ENCODE measurements at places on chromosomes 5 and 9.

- DNase-seq: peak; percentile 19
Observed at GRCh38 chr5:66164044-66164790, 20.1 kb downstream of the SREK1 start.

- no peak for DNase-seq
Observed at GRCh38 chr9:92119586-92119985, 4.4 kb upstream of the SPTLC1 start.

- DNase-seq: no peak
Observed at GRCh38 chr9:137270929-137271695, 6.4 kb upstream of the TOR4A start.

DNA sequence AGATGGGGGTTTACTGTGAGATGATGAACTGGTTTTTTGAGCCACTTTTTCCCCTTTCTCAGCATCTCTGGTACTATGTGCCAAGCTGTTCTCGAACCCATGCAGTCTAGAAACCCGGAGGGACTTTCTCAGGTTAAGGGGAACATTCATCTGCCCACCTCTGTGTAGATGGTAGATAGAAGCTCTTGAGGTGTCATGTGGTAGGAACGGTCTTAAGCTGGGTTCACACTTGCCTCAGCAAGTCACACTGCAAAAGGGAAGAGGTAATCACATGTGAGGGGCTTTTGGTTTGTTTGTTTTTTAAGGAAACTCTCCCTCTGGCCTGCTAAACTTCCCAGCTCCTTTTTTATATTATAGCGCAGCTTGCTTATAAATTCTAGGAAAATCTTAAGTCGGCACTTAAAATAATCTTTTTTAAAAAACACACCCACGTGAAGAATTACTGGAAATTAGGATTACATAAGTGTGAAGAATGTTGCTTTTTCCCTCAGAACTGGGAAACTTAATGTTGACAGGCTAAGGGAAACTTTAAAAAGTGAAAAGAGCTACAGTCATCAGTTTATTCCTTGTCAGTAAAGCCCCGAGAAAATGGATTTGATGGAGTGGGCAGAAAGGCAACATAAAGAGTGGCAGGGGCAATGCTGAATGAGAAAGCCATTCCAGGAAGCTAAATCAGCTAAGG lies 430.3 kb downstream of the ARHGEF28 start:
- DNase-seq: no peak

- no peak for DNase-seq
Observed at GRCh38 chr5:88518131-88519016, 249.7 kb upstream of the TMEM161B start.

GRCh38 chr5:12292610-12293204 lies 388.5 kb upstream of the CTNND2 start:
- DNase-seq: peak; percentile 14

DNA sequence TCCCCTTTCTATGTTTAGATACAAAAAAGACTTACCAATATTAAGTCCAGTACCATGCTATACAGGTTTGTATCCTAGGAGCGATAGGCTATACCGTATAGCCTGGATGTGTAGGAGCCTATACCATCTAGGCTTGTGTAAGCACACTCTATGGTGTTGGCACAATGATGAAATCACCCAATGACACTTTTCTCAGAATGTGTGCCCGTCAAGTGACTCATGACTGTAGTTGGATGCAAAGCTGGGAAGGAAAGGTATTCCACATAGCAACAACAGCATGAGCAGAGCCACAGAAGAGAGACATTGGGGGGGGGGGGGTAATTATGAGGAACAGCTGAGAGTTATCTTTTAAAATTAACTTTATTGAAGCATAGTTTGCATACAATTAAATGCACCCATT lies 63.2 kb downstream of the TTLL11 start:
- DNase-seq: no peak

DNA sequence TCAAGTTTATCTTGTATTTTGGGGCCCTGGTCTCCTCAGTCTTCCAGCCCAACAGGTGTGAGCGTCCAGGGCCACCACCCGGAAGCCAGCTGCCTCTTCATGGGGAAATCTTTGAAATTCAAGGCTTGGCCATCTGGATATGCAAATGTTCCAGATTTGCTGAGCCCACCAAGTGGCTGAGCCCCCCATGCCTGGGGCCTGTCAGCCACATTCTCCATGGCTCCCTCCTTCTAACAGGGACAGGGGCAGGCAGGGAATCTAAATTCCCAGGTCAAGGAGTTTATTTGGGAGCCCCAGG lies 14.2 kb upstream of the CXXC5 start:
- no peak for DNase-seq

GRCh38 chr9:87638292-87638691 lies 87.6 kb upstream of the CTSL start:
- DNase-seq: no peak

GRCh38 chr9:84513473-84513872 lies 156.1 kb upstream of the NTRK2 start:
- no peak for DNase-seq

- DNase-seq: peak; percentile 64
Observed at GRCh38 chr5:179668391-179668790, 12.4 kb downstream of the CBY3 start.

DNA sequence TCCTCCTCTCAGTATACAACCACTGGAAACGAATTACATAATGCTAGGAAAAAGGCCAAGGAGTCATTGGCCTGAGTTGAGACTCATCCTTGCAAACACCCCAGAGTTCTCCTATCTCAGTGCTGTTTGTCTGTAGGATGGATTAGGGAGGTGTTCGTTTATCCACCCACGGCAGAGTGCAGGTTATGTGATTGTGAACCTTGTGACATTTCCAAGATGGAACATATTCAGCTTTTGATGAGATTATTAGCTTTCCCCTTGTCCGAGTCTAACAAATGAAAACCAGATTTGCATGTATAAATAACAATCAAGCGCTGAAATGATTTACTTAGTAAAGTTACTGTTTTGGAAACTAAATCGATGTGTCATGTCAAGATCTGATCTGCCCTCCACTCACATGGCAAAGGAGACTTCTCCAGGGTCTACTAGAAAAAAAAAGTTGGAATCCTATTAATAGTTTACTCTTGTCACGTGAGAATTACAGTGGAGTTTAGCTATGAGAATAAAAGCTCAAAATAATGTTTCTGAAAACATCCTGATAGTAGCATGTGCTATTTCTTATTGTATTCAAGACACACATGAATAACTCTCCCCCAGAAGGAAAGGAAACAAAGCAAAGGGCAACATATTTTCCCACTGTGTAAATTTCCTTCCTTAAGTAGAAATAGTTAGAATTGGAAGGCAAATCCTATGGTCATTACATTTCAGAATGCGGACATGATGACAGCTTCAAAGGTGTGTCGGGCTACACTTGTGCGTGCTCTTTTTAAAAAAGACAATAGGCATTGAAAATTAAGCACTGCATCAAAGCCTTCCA lies 600.4 kb downstream of the EBF1 start:
- DNase-seq: no peak

DNA sequence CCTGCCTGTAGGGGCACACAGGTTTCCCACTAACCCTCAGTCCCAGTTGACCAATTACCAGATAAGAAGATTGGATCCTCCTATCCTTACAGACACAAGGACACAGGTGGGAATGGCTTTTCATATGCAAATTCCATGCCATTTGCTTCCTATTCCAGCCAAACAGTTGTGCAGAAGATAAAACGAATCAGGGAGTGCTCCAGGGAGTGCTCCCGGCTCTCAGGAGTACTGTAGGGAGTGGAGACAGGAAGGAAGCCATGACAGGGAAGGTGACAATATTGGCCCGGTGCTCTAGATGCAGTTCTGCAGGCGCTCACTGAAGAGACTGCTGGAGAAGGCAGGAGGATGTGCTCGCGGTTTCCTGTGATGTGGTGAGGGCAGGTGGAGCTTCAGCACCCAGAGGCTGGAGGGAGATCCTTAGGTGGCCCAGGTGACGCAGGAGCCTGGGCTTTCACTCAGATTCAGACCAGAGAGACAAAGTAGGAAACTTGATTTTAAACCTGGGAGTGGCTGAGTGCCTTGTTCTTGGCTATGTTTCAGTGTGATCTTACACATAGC lies 260.0 kb downstream of the AUH start:
- DNase-seq: no peak

DNA sequence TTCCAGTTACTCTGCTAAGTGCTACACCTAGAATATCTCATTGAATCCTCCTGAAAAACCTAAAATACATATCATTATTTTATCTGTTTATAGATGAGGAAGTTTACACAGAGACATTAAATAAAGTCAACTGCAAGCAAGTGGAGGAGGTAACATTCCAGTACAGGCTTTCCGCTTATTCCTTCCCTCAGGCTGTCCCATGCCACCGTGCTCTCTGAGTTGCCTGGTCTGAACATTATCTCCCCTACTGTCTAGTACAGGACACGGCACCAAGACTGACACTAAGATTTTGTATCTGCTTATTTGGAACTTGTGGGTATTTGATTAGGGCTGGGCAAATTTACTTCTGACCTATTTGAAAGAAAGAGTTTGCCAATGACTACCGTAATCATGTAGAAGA lies 172.4 kb upstream of the STK32A start:
- no peak for DNase-seq

- no peak for DNase-seq
Observed at GRCh38 chr5:148811756-148812155, 14.7 kb upstream of the ADRB2 start.

GRCh38 chr9:130459941-130460669 lies 15.3 kb downstream of the ASS1 start:
- no peak for DNase-seq

- no peak for DNase-seq
Observed at GRCh38 chr5:2352101-2352861, 399.2 kb downstream of the IRX2 start.

DNA sequence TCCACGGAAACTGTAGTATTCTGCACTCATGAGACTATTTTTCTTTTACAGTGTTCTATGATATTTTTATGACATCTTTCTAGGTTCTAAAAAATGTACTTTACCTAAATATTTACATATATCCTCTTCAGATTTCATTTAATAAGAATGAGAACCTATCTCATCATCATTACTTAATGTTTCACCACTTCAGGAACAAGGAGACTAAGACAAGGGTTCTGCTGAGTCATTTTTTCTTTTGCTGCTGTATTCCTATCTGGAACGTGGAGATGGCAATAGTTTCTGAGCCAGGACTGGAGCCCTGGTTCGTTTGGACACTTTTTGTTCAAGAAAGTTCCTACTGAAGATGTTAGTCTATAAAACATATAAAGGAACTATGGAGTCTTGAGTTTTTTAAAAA lies 258.2 kb upstream of the MAP3K1 start:
- DNase-seq: no peak

- DNase-seq: no peak
Observed at GRCh38 chr9:108474356-108474755, 381.4 kb downstream of the ACTL7B start.

DNA sequence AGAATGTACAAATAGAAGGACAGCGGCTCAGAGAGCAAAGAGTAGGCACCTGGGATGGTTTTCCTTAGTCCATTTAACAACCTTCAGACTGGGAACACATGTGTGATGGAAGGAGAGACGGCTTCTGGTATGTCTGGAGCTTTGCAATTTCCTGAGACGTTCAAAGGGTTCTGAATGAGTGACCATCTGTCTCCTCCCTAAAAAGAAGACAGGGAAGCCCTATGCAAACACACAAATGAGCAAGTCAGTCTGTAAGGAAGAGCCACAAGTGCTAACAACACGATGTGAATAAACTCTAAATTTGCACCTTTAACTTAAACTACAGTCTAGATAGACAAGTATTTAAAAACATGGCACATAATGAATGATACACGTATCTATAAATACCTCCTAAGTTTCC lies 391.0 kb downstream of the ICE1 start:
- DNase-seq: no peak

DNA sequence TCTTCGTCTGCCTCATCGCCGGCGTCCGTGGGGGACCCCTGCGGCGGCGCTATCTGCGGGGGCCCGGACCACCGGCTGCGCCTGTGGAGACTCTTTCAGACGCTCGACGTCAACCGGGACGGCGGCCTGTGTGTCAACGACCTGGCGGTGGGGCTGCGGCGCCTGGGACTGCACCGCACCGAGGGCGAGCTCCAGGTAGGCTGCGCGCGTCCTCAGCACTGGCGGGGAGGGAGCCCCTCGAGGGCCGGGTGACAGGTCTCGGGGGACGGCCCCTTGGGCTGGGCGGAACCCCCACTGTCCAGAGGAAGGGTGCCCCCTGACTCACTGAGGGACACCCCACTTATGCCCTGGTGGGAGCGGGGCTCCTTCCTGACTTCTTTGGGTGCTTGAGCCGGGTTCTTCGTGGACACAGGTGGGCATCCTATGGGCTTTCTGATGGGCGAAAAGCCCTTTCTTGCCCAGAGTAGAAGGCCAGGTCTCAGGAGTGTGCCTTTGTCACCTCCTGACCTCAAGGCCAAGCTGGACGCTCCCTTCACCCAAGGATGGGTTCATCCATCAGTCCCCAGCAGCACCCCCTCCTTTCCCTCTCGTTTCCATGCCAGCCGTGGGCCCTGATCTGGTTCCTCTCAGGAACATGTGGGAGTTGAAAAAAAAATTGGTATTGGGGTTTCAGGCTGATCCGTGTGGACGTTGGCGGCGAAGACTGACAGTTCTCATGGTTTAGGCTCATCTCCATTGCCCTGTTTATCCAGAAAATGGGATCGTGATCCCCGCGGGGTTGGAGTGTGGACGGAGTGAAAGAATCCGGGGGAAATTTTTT lies 564 bp downstream of the SLC25A25 start:
- no peak for DNase-seq
